Kidney (tissue), 22 donors: ENCODE measurements at places on chromosomes 6 and 20. TPM values are rescaled to one million over a fixed set of nuclear protein-coding genes. Genes with fewer than 3 reads are reported as not detected.

The GMPR gene
- 51.4 TPM for total RNA-seq

GRCh38 chr6:50826803-50827202, 8.1 kb downstream of the TFAP2B start:
- no peak for DNase-seq

- no peak for DNase-seq
Measured at GRCh38 chr6:56540232-56541029, 102.3 kb downstream of the DST start.

- no peak for DNase-seq
Measured at GRCh38 chr6:35041086-35041861, 99.9 kb downstream of the TCP11 start.

DNA sequence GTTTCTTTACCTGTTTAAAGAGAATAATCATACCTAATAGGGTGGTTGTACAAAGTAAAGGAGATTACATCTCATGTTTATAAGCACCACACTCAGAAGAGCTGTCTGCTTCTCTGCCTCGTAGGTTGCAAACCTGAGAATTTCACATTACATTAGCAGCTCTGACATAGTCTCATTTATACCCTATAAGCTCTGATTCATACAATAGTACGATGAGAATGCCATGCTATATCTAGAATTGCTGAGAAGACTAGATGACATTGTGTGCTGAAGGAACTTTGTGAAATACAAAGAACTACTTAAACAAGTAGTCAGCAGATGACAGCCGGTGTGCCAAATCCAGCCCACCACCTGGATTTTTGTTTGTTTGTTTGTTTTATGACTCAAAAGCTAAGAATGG, 121.2 kb downstream of the ADAT2 start:
- DNase-seq = no peak

- no peak for DNase-seq
Measured at GRCh38 chr6:155738602-155739105, 283.0 kb upstream of the NOX3 start.

GRCh38 chr6:7827142-7827541, 83.4 kb downstream of the TXNDC5 start:
- DNase-seq = no peak

GRCh38 chr6:112010328-112010727, 43.6 kb upstream of the CCN6 start:
- DNase-seq = no peak

- peak; percentile 93 for DNase-seq
Measured at GRCh38 chr20:23049201-23050075, at the start of gene THBD. TSS of gene THBD (minus strand) at chr20:23049672. CDS start at chr20:23049504, 168 bp downstream.

The E2F1 gene
- total RNA-seq = 1.5 TPM

The TRIM31 gene
- 0.22 TPM for total RNA-seq

GRCh38 chr20:64065974-64066343, 3.0 kb downstream of the TCEA2 start:
- no peak for DNase-seq

DNA sequence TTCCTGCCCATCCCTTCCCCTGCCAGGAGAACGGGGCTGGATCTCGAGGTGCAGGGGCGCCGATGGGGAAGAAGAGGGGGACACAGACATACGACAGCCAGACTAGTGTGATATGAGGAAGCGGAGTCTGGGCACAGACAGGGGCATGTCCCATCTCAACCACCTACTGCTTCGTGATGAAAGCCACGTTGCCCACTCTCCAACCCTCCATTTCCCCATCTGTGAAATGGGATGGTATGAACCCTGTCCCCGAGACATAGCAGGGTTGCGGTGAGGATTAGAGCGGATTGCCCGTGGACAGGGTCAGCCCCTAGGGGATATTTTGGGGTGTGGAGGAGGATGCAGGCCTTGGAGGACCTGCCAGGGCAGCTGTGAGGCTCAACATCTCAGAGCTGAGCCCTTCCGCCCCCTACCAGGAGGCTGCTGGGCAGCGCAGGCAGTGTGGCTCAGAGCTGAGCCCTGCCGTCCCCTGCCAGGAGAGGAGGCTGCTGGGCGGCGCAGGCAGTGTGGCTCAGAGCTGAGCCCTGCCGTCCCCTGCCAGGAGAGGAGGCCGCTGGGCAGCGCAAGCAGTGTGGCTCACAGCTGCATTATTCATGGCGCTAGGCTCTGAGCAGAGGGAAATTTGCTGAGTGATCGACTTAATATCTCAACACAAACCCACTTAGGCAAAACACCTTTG, 71.7 kb downstream of the GRM4 start:
- DNase-seq = no peak

- DNase-seq = no peak
Measured at GRCh38 chr20:59813948-59814839, 119.2 kb downstream of the SYCP2 start.

DNA sequence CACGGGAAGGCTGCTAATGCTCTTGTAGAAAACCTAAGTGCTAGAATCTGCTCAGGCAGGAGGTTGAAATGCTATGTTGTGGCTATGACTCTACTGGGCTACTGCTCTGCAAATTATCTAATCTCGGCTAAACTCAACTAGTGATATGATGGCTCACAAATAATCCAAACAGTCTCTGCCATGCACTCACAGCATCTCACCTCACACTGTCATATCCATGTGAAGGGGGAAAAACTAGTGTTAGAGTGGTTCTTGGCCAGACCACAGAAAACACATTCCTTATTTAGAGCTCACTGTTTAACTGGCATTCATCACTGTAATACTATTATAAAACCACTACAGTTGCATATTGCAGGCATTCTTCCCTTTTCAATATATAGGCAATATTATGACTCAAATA, 81.8 kb upstream of the DST start:
- no peak for DNase-seq

GRCh38 chr6:80454197-80454596, 347.7 kb downstream of the BCKDHB start:
- no peak for DNase-seq

- DNase-seq = no peak
Measured at GRCh38 chr6:6058054-6058444, 51.3 kb upstream of the NRN1 start.

DNA sequence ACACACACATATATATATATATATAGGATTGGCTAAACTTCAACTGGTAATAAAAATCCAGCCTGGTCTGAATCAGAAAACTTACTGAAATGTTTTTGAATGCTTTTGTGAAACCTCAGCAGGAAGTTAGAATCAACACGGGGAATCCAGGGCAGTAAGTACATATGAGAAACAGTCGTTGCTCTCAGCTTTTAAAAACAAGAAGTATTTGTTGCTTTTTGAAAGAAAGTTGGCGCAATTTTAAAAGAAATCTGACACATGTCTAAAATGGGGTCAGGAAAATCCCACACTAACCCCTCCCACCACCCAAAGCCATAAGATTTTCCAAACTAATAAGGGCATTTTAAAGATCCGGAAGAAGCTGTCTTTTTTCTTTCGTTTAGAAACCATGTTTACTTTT, 11.5 kb upstream of the CCDC170 start:
- DNase-seq = peak; percentile 87

GRCh38 chr6:123448306-123448884, 188.4 kb downstream of the TRDN start:
- DNase-seq = no peak

GRCh38 chr6:126268092-126268491, 71.8 kb upstream of the CENPW start:
- DNase-seq = peak; percentile 66

DNA sequence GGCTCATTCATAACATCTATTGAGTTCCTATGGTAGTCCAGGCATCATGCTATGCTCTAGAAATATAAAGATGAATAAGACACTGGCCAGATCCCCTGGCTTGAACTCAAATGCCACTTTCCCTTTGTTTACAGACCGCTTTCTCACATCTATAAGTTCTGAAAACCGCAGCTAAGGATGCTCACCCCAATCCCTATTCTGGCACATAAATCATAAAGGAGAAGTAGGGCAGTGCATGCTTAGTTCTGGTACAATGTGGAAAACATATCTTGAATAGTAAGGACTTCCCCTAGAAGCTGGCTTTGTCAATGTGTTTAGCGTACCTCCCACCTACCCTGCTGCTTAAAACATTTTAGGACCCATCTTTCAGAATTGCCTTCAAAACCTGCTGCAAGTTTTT, 26.4 kb downstream of the MRS2 start:
- no peak for DNase-seq

The BNIP5 gene
- total RNA-seq = 0.44 TPM

The NOTCH4 gene
- 30.5 TPM for total RNA-seq

DNA sequence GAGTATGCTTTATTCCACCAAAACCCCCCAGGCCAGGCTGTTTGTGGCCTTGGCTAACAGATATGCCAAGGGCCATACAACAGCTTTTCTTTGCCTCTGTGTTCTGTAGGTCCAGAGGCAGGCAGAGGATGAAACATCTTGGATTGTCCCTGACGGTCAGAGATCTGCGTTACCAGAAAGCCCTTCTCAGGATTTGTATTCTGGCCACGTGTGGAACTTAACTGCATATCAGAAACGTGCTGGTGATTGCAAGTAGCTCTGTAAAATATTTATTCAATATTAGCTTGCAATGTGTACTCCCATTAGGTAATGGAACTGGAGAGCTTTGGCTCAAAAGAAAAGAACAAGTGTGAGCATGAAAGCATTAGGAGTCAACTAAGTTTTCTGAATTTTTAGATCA, 275.0 kb downstream of the CBLN4 start:
- DNase-seq = no peak

DNA sequence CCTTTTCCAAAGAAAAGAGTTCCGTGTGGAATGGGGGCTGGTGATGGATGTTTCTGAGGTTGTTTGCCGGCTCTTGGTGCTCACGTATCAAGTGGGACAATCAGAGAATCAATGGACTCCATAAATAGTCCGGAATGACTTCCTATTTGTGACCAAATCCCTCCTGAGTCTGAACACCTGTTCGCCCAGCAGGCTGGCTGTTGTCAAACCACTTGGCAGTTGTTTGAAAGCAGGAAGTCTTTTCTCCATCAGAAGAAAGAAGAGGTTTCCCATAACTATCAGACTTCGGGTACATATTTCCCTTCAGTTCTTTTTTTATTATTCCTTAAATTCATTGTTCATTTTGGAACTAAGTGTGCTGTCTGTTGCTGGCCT, 154.7 kb upstream of the RIN2 start:
- DNase-seq = no peak

GRCh38 chr6:34617231-34617630, 61.1 kb upstream of the SPDEF start:
- no peak for DNase-seq

- DNase-seq = no peak
Measured at GRCh38 chr20:2742431-2742830, 49.9 kb downstream of the EBF4 start.

GRCh38 chr6:120935908-120936307, 398.4 kb downstream of the TBC1D32 start:
- no peak for DNase-seq

The ADGRF4 gene
- not detected for total RNA-seq

DNA sequence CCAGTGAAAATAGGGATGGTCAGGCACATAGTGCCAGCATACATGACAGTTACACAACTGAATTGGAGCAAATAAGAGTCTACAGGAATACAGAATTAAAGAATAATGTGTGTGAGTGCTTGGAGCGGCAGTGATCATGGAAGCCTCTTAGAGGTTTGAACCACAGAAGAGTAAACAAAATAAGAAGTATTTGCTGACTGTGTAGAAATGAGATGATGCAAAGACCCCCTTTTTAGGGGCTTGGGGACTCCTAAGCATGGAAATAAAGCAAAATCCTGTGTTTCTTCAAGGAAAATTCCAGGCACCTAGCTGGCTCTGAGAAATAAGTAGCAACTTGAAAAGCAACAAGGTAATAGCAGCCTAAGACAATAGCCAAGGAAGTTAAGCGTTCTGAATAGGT, 6.8 kb downstream of the OR2H2 start:
- DNase-seq = no peak

DNA sequence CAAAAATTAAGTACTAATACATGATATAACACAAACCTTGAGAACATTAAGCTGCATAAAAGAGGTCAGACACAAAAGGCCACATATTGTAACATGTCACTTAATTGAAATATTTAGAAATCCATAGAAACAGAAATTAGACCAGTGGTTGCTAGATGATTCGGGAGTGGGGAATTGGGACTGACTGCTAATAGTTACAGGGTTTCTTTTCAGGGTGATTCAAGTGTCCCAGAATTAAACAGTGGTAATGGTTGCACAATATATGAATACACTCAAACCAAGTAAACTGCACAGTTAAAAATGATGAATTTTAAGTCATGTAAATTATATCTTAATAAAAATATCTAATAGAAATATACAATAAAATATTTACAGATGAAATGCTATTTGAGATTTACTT, 174.5 kb downstream of the WDR27 start:
- DNase-seq = no peak

- DNase-seq = no peak
Measured at GRCh38 chr6:44176762-44177509, 18.3 kb downstream of the CAPN11 start.

- no peak for DNase-seq
Measured at GRCh38 chr6:33318426-33319073, 1.0 kb upstream of the ZBTB22 start.

DNA sequence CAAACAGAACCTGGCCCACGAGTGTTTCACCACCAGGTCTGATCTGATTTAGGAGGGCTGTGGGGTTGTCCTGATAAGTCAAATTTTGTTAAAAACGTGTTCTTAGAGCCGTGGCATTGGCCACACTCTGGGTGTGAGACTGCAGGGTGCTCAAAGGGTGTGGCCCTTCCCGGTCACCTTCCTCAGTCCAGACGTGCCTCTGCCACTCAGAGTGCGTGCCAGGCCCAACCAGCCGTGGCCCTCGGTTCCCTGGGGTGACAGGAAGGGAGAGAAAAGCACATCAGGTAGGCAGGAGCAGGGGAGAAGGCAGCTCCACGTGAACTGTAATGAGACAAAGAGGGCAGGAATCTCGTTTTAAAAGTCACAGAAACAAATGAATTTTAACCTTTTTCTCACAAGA, 115.4 kb downstream of the FAM120B start:
- DNase-seq = no peak

GRCh38 chr6:40543776-40544175, 43.4 kb downstream of the LRFN2 start:
- DNase-seq = no peak

DNA sequence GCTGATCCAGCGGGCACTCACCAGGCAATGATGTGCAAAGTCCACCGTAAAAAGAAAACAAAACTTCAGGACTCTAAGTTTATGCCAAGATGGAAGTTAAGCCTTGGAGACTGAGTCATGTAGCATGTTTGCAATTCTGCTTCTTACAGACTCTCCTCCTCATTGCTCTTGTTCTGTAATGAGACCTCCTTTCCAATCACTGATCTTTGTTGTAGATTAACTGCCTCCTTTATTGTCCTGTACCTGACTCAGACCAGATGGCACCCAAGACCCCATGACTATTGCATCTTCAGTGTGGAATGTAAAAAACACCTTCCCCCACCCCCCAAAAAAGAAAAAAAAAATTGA, 11.2 kb downstream of the NEU1 start:
- DNase-seq = no peak

DNA sequence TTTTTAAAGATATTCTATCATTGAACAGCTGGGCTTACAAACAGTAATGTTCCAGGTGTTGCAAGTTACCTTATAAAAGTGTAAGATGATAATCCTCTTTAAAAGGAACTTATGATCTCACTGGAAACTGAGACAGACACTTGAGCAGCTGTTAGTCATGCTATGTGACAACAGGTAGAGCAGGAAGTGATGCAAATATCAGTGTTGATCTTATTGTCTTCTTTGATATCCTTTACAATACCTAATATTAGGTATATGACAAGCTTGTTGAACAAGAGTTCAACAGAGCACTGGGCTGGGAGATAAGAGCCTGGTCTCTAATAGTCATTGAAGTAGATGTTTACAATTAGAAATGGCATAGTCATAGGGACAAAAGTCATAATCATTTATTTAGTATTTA, 150.0 kb downstream of the UBE3D start:
- DNase-seq = no peak

- peak; percentile 76 for DNase-seq
Measured at GRCh38 chr6:431986-432385, 40.4 kb downstream of the IRF4 start.
